ENCODE measurements at places on chromosomes 1 and 21.
A peak's percentile ranks its signal among the peaks of the same experiment; 100 is the strongest.

- no peak for DNase-seq
These were observed 107.2 kb downstream of the PRDM2 start for GRCh38 chr1:13807209-13807608.

- DNase-seq: no peak
These were observed 42.3 kb downstream of the DSTYK start for GRCh38 chr1:205169248-205169647.

GRCh38 chr1:63883494-63884235, 109.8 kb downstream of the ROR1 start:
- DNase-seq: no peak

GRCh38 chr1:70038025-70038424, 167.4 kb downstream of the LRRC40 start:
- DNase-seq: no peak

- DNase-seq: no peak
These were observed 7.8 kb downstream of the UBE2G2 start for GRCh38 chr21:44793592-44794374.

- peak; percentile 24 for DNase-seq
These were observed 31.1 kb downstream of the MRAP start for GRCh38 chr21:32329776-32330175.

GRCh38 chr21:29656504-29657239, 283.1 kb downstream of the GRIK1 start:
- peak; percentile 48 for DNase-seq

GRCh38 chr1:221761354-221762002, 19.6 kb upstream of the DUSP10 start:
- no peak for DNase-seq

DNA sequence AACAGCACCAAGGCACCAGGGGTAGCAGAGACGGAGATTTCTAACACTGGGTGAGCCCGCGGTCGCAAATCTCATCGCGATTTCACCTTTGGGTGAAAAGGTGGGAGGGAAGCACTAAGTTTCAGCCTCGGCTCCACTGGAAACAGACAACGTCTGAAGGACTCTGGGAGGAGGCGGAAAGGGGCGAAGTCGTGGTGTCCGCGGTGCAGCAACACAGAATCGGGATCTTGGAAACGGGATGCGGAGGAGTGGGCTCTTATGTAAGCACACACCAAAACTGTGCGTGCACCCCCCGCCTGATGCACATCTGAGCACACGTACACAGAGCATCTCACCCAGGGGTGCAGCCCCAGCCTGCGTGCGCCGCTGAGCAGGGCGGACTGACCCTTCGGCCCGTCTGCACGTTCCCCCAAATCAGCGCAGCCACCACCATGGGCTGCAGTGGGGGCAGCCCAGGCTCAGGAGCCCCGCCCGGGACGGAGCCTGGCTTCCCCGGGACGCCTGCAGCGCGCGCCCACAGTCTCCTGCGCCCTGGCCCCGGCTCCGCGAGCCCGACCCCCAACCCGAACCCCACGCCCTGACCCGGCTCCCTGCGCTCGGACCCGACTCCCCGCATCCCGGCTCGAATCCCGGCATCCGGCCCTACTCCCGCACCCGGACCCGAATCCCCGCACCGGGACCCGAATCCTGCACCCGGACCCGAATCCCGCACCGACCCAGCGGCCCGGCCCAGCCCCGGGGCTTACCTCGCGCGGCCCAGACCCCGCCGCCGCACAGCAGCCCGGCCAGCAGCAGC, 670 bp downstream of the CLSTN1 start:
- no peak for DNase-seq
